ENCODE measurements at places on chromosomes 1 and 21.

DNA sequence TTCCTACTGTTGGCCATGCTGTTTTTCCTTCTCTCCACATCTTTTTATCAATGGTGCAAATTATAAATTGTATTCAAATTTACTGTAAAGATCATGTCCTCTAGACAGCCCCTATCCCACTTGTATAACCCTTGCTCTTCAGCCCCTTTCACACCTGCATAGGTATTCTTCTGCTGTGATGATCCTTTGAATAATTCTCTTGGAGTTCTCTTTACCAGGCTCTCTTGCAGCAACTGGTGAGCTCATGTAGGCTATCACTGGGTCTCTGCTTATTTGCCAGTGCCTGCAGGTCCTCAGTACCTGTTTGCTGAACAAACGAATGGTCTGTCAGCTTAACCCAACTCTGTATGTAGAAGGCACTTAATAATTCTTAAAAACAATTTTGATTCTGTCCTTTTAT, 8.2 kb downstream of the PTPRC start:
- DNase-seq, result no peak

DNA sequence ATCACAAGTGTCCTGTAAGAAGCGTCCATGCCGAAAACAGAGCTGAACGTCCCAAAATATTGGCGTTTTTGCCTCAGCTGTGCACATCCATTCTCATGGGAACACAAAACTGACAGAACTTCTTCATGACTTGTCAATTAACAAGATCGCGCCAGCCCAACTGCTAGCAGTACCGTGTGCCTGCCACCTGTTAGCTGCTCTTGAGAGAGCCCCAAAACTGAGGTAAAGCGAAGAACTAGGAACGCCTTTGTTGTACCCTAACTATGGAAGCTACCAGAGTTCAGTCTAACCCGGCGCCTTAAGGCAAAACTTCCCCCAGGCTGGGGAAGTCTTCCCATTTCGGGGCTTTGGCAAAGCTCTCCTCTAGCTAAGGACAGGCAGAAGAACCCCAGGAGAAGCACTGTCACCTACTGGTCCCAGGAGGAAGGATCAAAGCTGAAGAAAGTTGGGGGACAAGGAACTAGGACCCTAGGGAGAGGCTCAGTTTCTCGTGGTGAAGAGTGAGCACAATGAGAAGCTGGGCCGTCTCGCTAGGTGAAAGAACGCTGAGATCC, 719 bp downstream of the EYA3 start:
- no peak for DNase-seq

- no peak for DNase-seq
These were observed 27.8 kb upstream of the CD84 start for GRCh38 chr1:160607011-160607671.

DNA sequence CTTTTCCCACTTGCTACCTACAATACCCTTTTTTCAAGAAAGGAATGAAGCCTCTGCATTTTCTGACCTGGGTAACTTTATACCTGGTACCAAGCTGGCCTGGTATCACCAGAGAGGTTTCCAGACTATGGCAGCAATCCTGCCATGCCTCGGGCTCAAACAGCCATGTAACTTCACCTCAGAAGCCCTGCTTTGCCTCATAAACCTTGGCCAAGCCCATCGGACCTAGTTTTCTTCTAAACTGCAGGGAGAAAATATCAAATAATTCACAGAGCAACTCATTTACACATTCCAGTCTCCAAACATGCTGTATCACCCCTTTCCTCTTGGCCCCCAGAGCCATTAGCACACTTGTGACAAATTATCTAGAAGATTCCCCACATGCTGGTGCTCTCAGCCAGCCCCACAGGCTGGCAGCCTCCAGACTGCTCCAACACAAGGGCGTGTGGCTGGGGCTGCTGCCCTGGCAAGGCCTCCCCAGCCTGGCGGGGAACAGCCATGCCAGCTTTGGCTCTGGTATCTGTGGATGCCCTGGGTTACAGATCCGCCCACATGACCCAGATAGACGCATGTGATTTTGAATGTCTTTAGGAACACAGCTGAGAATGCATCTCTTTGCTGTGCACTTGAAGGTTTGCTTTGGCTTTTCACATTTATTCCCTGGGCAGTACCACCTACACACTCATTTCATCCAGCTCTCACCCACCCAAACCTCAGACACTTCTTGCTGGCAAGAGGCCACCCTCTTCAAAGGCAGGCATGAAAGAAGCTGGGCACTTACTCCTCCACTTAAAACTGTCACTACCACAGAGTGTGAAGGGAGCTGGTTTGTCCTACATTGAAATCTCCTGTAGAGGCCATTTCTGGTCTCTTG, 70.0 kb upstream of the BCAR3 start:
- DNase-seq, result peak; percentile 64

GRCh38 chr1:234874291-234875288, 254.0 kb downstream of the TOMM20 start:
- DNase-seq, result no peak

DNA sequence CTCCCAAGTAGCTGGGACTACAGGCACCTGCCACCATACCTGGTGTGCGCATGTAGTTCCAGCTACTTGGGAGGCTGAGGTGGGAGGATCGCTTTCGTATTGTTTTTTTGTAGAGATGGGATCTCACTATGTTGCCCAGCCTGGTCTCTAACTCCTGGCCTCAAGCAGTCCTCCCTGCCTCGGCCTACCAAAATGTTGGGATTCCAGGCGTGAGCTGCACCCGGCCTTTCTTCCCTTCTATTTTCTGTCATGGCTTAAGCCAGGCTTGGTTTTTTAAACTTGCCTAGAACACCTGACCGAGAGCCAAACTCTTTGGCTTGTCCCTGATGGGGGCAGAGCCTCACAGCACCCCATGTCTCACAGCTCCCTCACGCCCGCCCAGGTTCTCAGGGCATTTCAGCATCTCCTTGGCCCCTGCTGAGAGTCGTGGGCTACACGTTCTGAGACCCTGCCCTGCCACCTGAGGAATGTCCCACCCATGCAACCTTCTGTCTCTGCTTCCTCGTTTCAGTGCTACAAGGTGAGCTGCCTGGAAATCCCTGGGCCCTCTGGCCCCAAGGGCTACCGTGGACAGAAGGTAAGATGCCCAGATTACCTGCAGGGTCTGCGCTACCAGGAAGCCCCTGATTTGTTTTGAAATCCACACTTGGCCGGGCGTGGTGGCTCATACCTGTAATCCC, 15.7 kb downstream of the COL6A2 start:
- DNase-seq, result no peak

DNA sequence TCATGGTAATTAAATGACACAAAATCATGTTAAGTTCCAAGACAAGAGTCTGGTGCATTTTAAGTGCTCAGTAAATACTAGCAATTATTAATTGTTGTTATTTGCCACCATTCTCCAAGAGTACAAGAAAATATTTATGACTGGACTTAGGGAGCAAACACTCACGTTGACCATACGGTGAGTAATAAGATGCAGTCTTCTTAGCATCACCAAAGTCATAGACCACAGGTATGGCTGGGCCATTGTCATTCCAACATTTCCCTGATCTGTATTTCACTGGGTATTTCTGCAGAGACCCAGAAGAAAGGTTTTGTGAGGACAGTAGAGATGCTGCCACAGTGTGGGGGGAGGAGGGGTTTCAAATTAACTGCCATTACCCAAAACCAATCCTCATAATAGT, 4.7 kb downstream of the ITLN2 start:
- no peak for DNase-seq

DNA sequence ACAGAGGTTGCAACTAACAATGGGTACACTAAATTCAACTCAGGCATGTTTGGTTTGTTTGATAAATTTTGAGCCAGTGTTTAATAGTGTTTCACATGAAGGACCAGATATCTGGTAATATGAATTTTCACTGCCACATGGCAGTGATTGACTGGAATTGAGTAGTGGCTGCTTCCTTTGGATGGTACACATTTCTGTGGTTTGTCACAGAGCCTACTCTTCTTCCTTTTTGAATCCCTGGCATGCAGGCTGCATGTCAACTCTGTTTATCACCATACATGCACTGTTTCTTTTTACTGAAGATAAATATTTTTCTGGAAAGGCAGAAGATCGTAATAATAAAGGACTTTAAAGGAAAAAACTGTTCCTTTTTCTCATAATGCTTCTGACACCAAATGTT, 35.5 kb downstream of the SDCCAG8 start:
- no peak for DNase-seq

- DNase-seq, result peak; percentile 84
These were observed 3.9 kb upstream of the CD58 start for GRCh38 chr1:116574581-116575291.

- DNase-seq, result no peak
These were observed 8.3 kb upstream of the MPZL1 start for GRCh38 chr1:167713330-167714081.

DNA sequence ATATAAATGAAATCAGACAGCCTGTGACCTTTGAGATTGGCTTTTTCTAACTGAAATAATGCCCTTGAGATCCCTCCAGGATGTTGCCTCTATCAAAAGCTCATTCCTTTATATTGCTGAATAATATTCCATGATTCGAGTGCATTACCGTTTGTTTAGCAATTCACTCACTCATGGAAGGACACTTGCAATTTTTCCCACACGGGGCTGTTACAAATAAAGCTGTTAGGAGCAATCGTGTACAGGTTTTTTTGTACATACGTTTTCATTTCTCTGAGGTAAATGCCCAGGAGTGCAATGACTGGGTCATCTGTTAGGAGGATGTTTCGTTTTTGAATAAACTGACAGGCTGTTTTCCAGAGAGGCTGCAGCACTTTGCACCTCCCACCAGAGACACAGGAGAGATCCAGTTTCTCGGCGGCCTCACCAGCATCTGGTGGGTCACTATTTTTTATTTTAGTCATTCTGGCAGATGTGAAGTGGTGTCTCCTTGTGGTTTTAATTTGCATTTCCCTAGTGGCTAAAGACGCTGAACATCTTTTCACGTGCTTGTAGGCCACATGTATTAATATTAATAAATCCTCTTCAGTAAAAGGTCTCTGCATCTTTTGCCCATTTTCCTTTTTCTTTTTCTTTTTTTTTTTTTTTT, 11.0 kb downstream of the PRDM15 start:
- DNase-seq, result no peak

GRCh38 chr1:179448437-179449149, 82.8 kb downstream of the AXDND1 start:
- no peak for DNase-seq

DNA sequence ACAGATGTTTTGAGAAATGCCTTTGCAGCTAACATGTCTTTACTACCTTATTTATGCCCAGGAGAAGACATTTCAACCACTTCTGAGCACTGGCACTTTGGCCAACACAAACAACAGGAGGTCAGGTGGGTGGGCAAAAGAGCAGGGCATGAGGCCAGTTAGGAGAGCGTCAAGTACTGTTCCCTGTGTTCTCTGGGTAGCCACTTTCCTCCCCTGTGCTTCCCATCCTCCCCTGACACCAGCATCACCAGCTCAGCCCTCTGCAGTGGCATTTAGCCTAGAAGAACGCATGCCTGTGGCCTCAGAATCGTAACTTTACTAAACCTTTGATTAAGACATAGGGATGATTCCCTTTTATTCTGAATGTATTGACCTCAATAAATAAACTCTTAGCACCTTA, 18.3 kb downstream of the BTG2 start:
- no peak for DNase-seq

- DNase-seq, result no peak
These were observed 126.9 kb upstream of the C1orf174 start for GRCh38 chr1:4027008-4027407.

DNA sequence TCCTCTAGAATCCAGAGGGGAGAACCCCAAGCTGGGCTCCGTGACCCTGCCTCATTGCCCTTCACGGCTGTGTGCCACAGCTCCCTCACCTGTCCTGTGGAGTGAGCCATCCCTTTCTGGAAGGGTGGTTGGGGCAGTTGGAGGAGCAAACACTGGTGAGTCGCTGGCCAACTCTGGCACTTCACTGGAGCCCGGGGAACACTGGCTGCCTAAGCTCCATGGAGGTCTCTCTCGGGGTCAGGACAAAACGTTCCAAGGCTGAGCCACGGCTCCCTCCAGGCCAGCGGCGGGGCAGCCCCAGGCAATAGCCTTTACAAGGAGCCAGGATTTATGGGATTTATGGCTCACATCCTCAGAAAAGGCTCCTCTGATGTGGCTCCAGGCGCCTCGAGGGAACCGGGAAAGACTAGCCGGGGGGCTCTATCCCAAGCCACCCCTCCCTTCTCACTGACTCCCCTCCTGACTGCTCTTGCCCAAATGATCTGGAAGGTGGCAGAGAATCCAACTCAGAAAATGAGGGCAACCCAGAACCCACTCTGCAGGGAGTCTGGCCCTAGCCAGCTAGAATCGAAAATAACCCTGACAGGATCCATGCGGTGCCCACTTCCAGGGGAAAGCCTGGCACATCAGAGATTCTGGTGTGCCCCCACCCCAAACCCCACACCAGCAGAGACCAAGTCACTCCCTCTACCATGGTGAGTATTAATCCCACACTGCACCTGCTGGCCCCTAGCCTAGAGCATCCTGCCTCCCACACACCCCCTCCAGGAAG, 75.2 kb downstream of the GLIS1 start:
- no peak for DNase-seq

- DNase-seq, result no peak
These were observed 19.1 kb downstream of the OPTC start for GRCh38 chr1:203512848-203513584.

DNA sequence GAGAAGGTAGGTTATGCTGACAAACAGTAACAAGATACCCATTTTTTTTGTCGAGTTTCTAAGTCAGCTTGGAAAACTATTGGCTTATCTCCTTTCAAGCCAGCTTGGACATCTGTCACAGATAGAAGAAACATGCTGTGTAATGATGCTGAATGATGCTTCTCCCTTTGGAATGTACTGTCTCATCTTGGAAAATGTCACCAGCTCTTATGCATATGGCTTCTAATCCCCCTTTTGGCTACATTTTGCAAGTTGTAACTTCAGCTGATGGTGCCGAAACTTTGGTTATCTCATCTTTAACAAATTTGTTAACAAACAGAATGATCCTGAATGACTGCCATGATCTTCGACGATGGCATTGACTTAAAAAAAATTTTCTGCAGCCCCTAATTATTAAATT, 68.8 kb upstream of the ST6GALNAC3 start:
- DNase-seq, result no peak

GRCh38 chr1:6080469-6080868, 34.8 kb downstream of the KCNAB2 start:
- DNase-seq, result peak; percentile 63

- peak; percentile 95 for DNase-seq
These were observed at the start of gene ZNF326 for GRCh38 chr1:89994805-89995597. ZNF326 (plus strand) TSS chr1:89995110; CDS start chr1:89995258, 148 bp downstream.

DNA sequence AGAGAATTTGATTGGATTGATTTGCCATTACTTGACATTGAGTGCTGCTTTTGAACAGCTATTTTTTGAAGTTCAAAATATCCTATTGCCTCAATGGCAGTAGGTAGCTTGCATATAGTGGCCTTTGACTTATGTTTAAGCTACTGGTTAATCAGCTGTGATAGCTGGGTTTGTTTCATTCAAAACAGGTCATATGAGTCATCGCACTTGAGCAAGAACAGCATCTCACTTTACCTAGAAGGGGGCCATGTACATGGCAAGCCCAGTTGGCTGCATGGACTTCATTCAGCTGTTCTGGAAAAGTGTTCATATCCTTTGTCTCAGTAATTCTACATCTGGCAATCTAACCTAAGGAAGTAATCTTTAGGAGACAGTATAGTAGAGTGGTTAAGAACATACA, 29.0 kb upstream of the ARID1A start:
- no peak for DNase-seq

GRCh38 chr1:211349741-211350140, 23.1 kb downstream of the TRAF5 start:
- DNase-seq, result no peak

- no peak for DNase-seq
These were observed 18.1 kb upstream of the ECE1 start for GRCh38 chr1:21308330-21308729.

- DNase-seq, result no peak
These were observed 1211.9 kb downstream of the MRPL39 start for GRCh38 chr21:24395320-24395923.

GRCh38 chr1:35808450-35809113, 766 bp downstream of the AGO4 start:
- peak; percentile 9 for DNase-seq

All from posterior cingulate gyrus (tissue), 11 donors.